ENCODE measurements at places on chromosomes 4 and X.

GRCh38 chr4:20711335-20711734, 11.1 kb downstream of the PACRGL start:
- no peak for DNase-seq

DNA sequence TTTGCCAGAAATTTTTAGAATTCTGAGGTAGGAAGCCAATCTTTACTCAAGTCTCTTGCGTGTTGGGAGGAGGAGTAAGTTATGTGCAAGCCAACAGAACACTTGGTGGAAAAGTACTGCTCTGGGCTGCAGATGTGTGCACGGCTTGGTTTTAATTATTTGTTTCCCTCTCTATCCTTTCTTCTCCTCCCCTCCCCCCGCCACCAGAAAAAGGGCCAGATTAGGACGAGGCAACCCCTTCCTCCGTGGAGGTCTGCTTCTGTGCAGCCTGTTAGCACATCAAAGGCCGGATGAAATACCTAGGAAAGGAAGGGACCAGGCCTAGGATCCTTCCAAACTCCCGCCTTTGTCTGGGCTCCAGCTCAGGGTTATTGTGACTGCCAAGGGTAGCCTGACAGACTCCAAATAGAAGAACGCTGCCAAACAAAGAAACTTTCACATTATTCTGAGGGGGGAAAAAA, 1.0 kb upstream of the PGRMC1 start:
- DNase-seq, result peak; percentile 68

DNA sequence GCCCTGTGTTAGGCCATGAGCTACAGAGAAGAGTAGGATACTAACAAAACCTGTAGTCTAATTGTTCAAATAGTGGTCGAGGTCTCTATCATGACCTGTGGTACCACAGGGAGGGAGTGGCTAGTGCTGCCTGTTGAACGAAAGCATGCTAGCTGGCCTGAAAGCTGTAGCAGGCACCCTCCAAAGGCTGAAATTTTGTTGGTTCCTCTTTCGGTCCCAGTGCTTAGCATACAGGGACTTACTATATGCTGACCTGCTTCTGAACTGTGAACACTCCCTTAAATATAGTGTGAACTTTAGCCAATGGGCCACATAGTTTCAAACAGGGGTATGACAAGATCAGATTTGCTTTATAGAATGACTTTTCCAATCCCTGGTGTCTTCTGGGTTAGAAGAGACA, 113.4 kb downstream of the PJA1 start:
- DNase-seq, result no peak

- DNase-seq, result no peak
These were observed 62.8 kb downstream of the FAM193A start for GRCh38 chr4:2599304-2599654.
